Stimulated activated memory B cell treated with anti-CD40 and anti-IgM and Interleukin-4, amounts not matched to agents 10 μg/mL and 1 μg/mL and 100 μg/mL, for 72 hours (primary cell): ENCODE measurements at places on chromosomes 3 and 15.
A peak's percentile ranks its signal among the peaks of the same experiment; 100 is the strongest.

- H3K36me3 ChIP-seq: no peaks in the 10 kb centered on the region
- H3K4me3 ChIP-seq: no peak overlapping the region
- no peak for ATAC-seq
- peaks cover 6% of the 10 kb centered on the region for H3K4me1 ChIP-seq
- H3K27me3 ChIP-seq: no peaks in the 10 kb centered on the region
Measured at GRCh38 chr3:107953722-107954121, 137.1 kb downstream of the CD47 start.

DNA sequence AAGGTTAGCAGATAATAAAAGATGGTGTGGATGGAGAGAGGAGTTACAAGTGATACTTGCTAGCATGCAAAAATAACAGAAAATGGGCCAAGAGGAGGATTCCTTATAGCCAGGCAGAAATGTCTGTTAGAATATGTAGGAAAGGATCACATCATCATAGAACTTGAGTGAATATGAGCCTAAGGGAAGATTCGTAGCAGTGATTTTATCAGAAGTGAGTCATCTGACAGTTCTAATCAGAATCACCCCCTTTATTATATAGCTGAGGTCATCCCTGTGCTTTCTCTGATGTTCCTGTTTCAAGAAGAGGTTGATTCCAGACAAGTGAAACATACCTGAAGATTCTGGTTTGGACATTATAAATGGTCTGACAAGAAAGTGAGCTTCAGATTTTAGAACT is 22.9 kb downstream of the EXOG start:
- H3K36me3 ChIP-seq: peaks cover 28% of the 10 kb centered on the region
- H3K4me1 ChIP-seq: peaks cover 6% of the 10 kb centered on the region
- no peak overlapping the region for H3K4me3 ChIP-seq
- H3K27me3 ChIP-seq: no peaks in the 10 kb centered on the region
- H3K27ac ChIP-seq: no peak overlapping the region

DNA sequence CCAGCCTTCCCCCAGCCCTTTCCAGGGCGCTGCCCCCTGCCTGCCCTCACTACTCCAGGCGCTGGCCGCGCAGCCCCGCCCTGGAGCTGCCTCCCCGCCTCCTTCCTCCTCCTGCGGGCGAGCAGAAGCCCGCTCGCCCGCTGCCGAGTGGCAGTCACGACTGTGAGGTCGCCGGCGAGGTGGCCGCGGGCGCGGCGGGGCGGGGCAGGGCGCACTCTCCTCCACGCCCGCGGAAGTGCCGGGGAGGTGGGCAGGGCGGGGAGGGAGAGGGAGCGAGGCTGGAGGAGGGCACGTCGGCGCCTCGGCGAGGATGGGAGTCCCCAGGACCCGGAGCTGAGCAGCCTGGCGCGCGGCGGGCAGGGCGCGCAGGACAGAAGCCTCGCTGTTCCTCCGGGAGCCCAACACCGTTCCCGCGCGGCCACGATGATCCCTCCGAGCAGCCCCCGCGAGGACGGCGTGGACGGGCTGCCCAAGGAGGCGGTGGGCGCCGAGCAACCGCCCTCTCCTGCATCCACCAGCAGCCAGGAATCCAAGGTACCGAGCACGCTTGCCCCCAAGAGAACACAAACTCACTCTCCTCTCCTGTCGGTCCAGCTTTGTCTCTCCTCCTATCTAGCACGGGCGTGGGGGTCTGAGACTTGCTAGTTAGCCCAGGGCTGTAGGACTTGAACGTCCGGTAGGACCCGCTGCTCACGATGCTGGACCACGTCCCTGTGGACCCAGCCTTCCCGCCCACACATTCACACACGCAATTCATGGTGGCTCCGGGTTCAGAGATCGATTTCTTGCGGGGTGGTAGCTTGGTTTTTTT is at the start of gene STAC:
Gene STAC, plus strand, starts transcription at position 284 of the 811 bp plus-strand sequence. Its CDS starts 140 bp downstream, at position 424.
- peaks cover 46% of the 10 kb centered on the region for H3K27me3 ChIP-seq
- H3K27ac ChIP-seq: no peak within 1 kb of the TSS
- H3K4me1 ChIP-seq: peaks cover 6% of the 10 kb centered on the region
- H3K4me3 ChIP-seq: peak within 1 kb of the TSS; percentile 53
- peak; percentile 37 for ATAC-seq

GRCh38 chr3:123637131-123637530 is 52.3 kb upstream of the HACD2 start:
- no peaks in the 10 kb centered on the region for H3K27me3 ChIP-seq
- peaks cover 21% of the 10 kb centered on the region for H3K36me3 ChIP-seq
- no peaks in the 10 kb centered on the region for H3K4me1 ChIP-seq
- ATAC-seq: no peak

DNA sequence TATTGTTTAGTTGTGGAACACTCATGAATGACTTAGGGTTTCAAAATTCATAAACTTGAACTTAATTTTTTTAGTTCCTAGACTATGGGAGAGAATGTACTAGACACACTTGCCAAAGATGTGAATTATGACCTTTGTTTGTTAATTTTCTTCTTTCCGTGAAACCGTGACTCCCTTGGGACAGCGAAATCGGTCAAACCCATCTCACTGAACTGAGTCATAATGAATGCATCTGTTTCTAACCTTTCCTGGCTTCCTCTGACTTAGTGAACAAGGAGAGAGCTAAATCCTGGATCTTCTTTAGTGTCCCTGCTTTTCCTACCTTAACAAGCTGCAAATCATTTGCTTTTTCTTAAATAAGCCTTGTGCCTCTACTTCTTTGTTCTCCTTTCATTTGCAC is 85.5 kb downstream of the LARS2 start:
- H3K27ac ChIP-seq: no peak overlapping the region
- peaks cover 6% of the 10 kb centered on the region for H3K4me1 ChIP-seq
- no peaks in the 10 kb centered on the region for H3K27me3 ChIP-seq
- no peak overlapping the region for H3K4me3 ChIP-seq

DNA sequence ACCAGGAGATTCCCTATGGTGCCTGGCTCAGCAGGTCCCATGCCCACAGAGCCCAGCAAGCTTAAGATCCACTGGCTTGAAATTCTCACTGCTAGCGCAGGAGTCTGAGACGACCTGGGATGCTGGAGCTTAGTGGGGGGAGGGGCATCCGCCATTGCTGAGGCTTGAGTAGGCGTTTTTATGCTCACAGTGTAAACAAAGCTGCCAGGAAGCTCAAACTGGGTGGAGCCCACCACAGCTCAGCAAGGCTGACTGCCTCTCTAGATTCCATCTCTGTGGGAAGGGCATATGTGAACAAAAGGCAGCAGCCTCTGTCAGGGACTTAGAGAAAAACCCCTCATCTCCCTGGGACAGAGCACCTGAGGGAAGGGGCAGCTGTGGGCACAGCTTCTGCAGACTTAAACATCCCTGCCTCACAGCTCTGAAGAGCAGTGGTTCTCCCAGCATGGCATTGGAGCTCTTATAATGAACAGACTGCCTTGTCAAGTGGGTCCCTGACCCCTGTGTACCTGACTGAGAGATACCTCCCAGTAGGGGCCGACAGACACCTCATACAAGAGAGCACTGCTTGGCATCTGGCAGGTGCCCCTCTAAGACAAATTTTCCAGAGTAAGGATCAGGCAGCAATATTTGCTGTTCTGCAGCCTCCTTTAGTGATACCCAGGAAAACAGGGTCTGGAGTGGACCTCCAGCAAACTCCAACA is 231.5 kb upstream of the SETMAR start:
- peak overlapping the region; percentile 81 for H3K27ac ChIP-seq
- H3K4me3 ChIP-seq: peak overlapping the region; percentile 55
- peak; percentile 50 for ATAC-seq
- H3K36me3 ChIP-seq: peaks cover 32% of the 10 kb centered on the region
- H3K27me3 ChIP-seq: no peaks in the 10 kb centered on the region

DNA sequence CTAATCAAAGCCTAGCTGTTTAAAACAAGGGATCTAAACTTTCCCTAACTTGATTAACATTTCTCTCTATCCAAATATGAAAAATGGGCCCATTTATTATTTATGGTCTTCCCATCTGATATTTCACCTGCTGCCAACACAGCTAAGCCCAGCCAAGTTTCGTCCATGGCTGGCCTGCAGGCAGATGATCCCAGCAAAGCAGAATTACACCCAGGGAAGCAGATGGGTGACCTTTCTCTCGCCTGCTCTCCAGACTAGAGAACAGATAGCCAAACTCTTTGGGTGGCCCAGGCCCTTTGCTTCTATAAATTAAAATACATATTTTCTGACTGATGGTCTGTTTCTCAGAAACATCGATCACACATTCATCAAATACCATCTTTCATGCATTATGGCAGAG is 1038.8 kb downstream of the AGBL1 start:
- H3K27me3 ChIP-seq: no peaks in the 10 kb centered on the region
- no peak overlapping the region for H3K4me3 ChIP-seq
- no peak overlapping the region for H3K27ac ChIP-seq
- no peaks in the 10 kb centered on the region for H3K36me3 ChIP-seq
- no peaks in the 10 kb centered on the region for H3K4me1 ChIP-seq

- H3K27ac ChIP-seq: no peak overlapping the region
- peaks cover 26% of the 10 kb centered on the region for H3K27me3 ChIP-seq
- H3K36me3 ChIP-seq: no peaks in the 10 kb centered on the region
Measured at GRCh38 chr15:68309024-68309423, 31.5 kb downstream of the FEM1B start.

DNA sequence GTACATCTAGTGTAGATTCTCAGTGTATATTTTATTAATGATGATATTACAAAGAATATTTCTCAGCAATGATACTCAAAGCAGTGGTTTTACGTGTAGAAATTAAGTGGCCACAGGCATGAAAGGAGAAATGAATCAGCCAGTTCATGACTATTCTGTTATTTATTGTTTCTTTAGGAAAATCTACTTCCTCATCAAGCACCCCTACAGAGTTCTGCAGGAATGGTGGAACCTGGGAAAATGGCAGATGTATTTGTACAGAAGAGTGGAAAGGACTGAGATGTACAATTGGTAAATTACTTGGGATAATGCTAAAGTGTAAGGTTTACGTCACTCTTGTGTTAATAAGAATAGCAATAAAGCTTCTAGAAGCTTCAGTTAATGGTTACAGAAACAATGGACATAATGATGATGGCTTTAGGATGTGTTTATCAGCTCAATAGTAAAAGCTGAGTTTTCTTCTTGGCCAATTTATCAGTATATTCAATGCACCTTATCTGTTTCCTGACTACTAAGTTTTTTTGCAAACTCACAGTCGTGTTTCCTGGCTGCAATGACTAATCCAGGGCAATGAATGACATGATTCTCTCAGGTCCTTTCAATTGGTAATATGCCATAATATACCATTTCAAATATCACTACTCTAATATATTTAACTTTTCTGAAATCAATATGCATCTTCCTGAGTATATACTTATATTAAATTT is 20.2 kb downstream of the ADGRG7 start:
- no peak overlapping the region for H3K4me3 ChIP-seq
- no peak overlapping the region for H3K27ac ChIP-seq
- no peak for ATAC-seq
- no peaks in the 10 kb centered on the region for H3K4me1 ChIP-seq
- H3K27me3 ChIP-seq: peaks cover 21% of the 10 kb centered on the region

GRCh38 chr3:53457068-53457467 is 37.3 kb upstream of the CACNA1D start:
- no peak overlapping the region for H3K4me3 ChIP-seq
- H3K36me3 ChIP-seq: no peaks in the 10 kb centered on the region
- no peak for ATAC-seq
- no peaks in the 10 kb centered on the region for H3K27me3 ChIP-seq

- H3K4me1 ChIP-seq: peaks cover 42% of the 10 kb centered on the region
- no peaks in the 10 kb centered on the region for H3K36me3 ChIP-seq
- peak overlapping the region; percentile 89 for H3K27ac ChIP-seq
- H3K4me3 ChIP-seq: peak overlapping the region; percentile 66
- ATAC-seq: peak; percentile 90
- H3K27me3 ChIP-seq: no peaks in the 10 kb centered on the region
Measured at GRCh38 chr3:112858410-112859069, 11.9 kb upstream of the CD200R1L start.

DNA sequence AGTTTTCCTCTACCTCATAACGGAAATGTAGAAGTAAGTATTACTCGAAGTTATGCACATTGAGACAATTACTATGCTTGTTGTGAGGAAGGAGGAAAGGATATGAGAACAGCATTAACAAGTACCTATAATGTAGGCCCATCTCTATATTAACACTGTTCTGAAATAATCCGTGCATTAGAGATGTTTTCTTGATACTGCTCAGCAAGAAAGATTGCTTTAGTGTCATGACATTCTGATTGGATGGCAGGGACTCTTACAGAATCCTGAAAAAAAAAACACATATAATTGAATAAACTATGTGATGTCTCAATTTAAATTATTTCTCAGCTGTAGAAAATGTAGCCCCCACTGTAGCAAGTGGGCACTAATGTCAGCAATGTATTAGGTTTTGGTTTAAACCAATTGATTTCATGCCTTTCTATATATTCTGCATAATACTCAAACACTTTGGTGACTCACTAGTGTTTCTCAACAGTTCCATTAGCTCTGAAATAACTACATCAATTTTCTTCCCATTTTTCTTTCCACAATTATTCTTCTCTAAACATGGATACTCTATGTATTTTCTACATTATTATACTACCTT is 598.3 kb upstream of the BCHE start:
- H3K4me1 ChIP-seq: no peaks in the 10 kb centered on the region
- no peaks in the 10 kb centered on the region for H3K27me3 ChIP-seq
- no peak overlapping the region for H3K27ac ChIP-seq
- no peak overlapping the region for H3K4me3 ChIP-seq
- no peaks in the 10 kb centered on the region for H3K36me3 ChIP-seq
- no peak for ATAC-seq

- no peaks in the 10 kb centered on the region for H3K36me3 ChIP-seq
- no peak for ATAC-seq
- H3K27ac ChIP-seq: no peak overlapping the region
- H3K4me3 ChIP-seq: no peak overlapping the region
- no peaks in the 10 kb centered on the region for H3K27me3 ChIP-seq
Measured at GRCh38 chr3:142844339-142844977, 44.4 kb downstream of the PCOLCE2 start.

DNA sequence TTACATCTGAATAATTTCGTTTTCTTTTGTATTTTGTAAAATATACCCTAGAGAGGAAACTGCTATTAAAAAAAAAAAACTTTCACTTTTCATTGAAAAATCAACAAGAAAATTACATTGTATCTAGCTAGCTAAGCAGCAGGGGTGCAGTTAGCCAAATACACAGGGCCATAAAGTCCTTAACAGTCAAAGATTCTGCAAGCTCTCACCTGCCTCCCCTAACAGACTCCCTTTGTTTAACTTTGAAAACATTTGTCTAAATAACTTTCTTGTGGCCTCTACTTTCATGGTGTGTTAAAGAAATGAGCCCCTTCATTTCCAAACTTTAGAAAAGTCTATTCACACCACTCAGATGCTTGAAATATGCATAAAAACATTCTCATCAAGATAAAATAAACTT is 23.3 kb downstream of the CBLB start:
- no peak overlapping the region for H3K4me3 ChIP-seq
- H3K4me1 ChIP-seq: peaks cover 13% of the 10 kb centered on the region
- no peaks in the 10 kb centered on the region for H3K27me3 ChIP-seq
- peaks cover 10% of the 10 kb centered on the region for H3K36me3 ChIP-seq
- H3K27ac ChIP-seq: no peak overlapping the region
